CD4-positive, alpha-beta T cell treated with Interleukin-6 for 4 hours (primary cell): ENCODE measurements at places on chromosomes 1 and 21.
A peak's percentile ranks its signal among the peaks of the same experiment; 100 is the strongest.

DNA sequence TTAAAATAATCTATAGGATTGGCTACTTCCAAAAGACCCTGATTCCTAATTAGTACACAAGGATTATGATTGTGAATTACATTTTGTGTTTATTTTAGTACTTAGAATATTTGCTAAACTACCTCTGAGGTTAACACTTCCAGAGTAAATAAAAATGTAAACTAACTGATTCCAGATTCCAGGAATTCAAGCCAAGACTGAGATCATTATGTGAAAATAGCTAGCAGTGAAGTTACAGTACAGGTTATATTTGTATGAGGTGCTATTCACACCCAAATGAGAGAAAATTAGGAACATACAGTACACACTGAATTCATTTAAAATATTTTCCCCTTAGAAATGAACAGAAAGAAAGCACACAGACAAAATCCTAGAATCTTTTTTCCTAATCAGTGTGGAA is 28.8 kb downstream of the TTLL7 start:
- DNase-seq, result no peak

- no peak for DNase-seq
Measured at GRCh38 chr1:231508941-231509340, 19.5 kb upstream of the TSNAX start.

- no peak for DNase-seq
Measured at GRCh38 chr1:68975212-68975933, 478.5 kb upstream of the DEPDC1 start.

DNA sequence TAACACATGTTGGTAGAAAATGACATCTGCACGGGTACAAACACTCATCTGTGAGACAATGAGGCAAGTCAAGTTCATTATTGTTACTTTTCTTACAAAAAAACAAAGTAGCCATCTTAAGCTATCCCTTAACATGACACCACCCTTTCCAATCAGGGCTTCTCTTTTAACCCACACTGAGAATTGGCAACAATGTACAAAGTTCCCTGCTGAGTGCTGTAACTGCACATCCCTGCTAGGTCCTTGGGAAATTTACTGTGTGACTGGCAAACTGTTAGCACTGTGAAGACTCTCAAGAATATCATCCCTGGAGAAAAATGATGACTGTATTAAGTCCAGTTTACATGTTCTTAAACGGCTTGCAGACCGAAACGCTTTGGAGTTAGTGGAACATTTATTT is 185.8 kb upstream of the PLD5 start:
- DNase-seq, result no peak

DNA sequence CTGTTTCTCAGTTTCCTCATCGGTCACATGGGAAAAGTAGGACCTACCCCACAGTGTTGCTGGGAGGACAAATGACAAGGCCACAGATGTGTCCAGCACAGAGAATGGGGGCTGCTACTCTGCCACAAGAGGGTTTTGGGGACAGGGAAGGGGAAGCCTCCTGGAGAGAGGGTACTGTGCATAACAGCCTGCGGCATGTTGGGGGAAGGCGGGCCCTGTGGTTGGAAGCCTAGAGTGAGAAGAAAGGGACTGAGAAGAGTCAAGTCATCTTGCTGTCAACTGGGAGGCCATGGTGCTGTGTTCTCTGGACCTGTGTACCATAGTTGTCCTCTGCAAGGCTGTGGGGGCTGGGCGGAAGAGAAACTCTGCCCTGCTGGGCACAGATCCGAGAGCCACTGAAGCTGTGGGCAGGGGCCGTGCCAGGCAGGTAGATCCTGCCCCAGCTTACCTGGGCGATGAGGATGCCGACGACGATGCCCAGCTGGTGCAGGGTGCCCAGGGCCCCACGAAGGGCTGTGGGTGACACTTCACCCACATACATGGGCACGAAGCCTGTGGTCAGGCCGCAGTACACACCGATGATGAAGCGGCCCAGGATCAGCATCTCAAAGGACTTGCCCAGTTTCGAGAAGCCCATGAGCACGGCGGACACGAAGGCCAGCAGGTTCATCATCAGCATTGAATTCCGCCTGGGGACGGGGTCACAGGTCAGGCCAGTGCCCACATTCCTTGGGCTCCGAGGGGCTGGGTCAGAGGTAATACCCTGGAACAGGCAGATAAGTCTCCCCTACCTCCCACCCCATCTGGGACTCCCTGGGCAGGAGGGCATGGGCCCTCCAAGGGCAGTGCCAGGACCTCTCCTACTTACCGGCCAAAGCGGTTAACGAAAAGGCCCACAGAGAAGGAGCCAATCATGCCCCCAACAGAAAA is 28.2 kb downstream of the SLC2A1 start:
- no peak for DNase-seq

GRCh38 chr1:24149866-24150233 is 6.9 kb upstream of the IL22RA1 start:
- peak; percentile 46 for DNase-seq

GRCh38 chr1:78224246-78224785 is 178.6 kb downstream of the GIPC2 start:
- DNase-seq, result no peak

- no peak for DNase-seq
Measured at GRCh38 chr1:243465738-243466137, 209.9 kb downstream of the SDCCAG8 start.

GRCh38 chr21:45059121-45059520 is 15.3 kb upstream of the ADARB1 start:
- no peak for DNase-seq

DNA sequence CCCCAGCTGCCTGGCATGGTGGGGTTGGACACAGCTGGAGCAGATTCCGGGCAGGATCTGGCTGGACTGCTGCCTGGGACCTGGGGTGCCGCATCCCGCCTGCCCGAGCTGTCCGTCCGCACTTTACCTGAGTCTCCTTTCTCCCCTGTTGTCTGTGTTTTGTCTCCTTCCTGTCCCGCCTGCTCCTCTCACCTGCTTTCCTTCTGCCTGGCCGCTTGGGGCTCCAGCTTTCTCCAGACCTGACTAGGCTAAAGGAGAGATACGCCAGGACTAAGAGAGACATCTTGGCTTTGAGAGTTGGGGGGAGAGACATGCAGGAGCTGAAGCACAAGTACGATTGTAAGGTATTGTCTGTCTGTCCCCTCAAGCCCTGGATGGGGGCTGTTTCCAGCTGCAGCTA is 73.3 kb downstream of the ARHGEF10L start:
- no peak for DNase-seq

GRCh38 chr1:209873067-209873799 is 45.5 kb downstream of the UTP25 start:
- no peak for DNase-seq

GRCh38 chr1:201842472-201843027 is 13.6 kb downstream of the IPO9 start:
- DNase-seq, result no peak

- DNase-seq, result no peak
Measured at GRCh38 chr1:103931891-103932290, 182.2 kb downstream of the AMY1C start.

GRCh38 chr1:213666113-213666512 is 321.7 kb upstream of the PROX1 start:
- DNase-seq, result no peak

DNA sequence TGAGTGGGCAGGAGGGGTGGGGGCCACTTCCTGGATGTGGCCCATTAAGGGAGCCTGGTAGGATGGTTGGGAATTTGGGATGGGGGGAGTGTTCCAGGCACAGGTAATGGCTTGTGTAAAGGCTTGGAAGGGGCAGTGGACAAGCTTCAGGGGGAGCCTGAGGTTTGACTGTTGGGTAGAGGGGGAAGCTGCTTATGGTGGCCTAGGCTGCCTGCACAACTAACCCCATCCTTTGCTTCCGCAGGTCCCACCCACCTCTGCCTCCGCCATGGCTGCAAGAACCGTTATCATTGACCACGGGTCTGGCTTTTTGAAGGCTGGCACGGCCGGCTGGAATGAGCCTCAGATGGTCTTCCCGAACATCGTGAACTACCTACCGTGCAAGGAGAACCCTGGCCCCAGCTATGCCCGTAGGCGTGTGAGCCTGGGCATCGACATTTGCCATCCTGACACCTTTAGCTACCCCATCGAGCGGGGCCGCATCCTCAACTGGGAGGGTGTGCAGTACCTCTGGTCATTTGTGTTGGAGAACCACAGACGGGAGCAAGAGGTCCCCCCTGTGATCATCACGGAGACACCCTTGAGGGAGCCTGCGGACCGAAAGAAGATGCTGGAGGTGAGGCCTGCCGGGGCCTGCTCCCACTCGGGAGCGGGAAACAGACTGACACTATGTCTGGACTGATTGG is 67.8 kb downstream of the ACTL8 start:
- DNase-seq, result no peak

DNA sequence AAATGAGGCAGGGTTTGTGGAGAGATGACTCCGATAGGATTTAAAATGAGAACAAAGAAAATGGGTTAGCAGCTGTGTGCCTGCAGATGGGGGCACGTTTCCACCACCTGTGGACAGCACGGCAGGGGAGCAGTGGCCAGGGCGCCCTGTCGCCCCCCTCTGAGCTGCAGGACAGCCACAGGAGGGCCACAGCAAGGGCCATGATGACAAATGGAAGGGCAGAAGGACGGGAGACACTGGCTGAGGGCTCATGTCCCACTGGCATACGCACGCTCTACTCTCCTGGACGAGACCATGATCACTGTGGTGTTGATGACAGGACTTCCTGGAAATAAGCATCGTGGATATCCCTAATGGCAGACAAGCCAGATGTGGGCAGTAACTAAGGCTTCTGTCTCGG is 241.0 kb downstream of the SDCCAG8 start:
- no peak for DNase-seq

GRCh38 chr1:39635205-39635870 is 4.1 kb downstream of the HEYL start:
- DNase-seq, result no peak

- DNase-seq, result no peak
Measured at GRCh38 chr1:20426371-20426770, 59.6 kb downstream of the CAMK2N1 start.

GRCh38 chr1:90186506-90187322 is 191.8 kb downstream of the ZNF326 start:
- no peak for DNase-seq

DNA sequence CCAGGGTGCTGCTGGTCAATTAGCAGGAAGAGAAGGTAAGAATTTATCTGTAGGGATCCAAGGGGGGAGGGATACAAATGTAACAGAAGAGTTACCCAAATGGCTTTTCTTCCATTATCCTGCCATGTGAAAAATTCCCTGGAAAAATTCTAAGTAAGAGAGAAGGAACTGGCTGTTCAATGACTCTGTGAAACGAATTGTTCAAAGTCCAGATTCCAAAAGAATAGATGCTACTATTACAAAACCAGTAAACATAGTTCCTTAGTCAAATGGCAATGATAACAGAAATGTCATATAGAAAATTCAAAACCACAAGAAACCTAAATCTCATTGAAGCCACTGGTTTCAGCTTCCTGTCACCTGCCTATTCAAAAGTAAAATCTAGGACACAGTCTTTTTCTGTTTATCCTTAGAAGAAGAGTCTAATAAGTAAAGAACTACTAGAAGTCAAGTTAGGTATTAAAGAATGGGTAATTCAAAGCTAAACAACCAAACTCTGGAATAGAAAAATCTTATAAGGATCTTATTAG is 102.6 kb downstream of the ZNF644 start:
- no peak for DNase-seq

DNA sequence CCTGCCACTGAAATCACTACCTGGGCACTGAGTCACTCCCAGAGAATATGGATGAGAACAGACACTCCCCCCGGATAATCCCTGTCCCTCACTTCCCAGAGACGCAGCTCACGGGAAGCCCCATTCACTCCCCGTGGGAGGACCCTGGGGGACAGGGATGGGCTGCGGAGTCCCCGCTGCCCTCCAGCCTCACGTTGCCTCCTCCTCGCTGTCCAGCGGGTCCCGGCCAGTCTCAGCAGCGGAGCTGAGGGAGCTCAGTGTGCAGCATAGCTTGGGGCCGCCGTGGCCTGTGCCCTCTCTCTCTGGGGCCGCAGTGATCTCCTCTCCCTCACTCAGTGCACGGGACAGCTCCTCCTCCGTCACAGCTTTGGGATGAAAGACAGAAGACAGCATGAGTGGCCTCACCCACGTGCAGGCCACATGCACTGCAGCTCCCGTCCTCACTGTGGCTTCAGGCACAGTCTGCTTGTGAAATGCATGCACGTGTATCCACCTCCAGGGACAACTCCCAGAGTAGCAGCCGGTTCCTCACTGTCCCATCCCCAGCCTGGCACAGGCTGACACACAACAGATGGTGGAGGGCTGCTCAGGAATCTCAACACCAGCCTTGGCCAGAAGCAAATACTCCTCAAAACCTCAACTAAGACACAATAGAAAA is 7.4 kb downstream of the CFAP410 start:
- no peak for DNase-seq

GRCh38 chr1:103254691-103255090 is 146.4 kb upstream of the COL11A1 start:
- DNase-seq, result no peak

- peak; percentile 31 for DNase-seq
Measured at GRCh38 chr1:161187311-161187710, 10.0 kb upstream of the B4GALT3 start.

DNA sequence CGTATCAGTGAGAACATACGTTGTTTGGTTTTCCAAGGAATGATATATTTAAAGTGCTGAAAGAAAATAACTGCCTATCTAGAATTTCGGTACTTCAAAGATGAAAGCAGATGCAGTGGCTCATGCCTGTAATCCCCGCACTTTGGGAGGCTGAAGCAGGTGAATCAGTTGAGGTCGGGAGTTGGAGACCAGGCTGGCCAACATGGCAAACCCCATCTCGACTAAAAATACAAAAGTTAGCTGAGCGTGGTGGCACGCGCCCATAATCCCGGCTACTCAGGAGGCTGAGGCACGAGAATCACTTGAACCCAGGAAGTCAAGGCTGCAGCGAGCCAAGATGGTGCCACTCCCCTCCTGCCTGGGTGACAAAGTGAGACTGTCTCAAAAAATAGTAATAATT is 16.4 kb downstream of the CD244 start:
- DNase-seq, result no peak

DNA sequence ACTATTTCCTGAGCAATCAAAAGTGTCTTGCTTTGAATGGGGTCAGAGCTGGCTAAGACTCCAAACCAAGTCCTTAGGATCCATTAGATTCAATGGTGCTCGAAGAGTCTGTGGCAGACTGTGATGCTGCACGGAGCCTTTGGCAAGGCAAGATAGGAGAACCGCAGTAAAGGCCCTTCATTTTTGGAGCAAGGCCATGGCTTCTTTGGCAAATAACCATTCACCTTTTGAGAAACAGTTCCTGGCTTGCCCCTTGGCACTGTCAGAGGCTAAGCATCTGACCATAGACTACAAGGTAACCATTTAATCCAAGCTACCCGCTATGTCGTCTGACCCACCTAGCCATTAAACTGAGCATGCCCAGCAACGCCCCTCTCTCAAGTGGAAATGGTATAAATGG is 45.2 kb downstream of the EDN2 start:
- no peak for DNase-seq

GRCh38 chr1:22184892-22185612 is 42.2 kb upstream of the WNT4 start:
- no peak for DNase-seq

GRCh38 chr1:178946416-178946815 is 75.5 kb upstream of the ANGPTL1 start:
- no peak for DNase-seq
